WTC11 (cell line): ENCODE measurements at places on chromosomes 2 and 18. TPM values are rescaled to one million over a fixed set of nuclear protein-coding genes. Genes with fewer than 3 reads are reported as not detected.

The RFTN2 gene
- 1.1 to 1.9 TPM (median 1.5 TPM) in 3 replicates for total RNA-seq

The DSG1 gene
- 0.07 to 0.09 TPM in 2 of 3 replicates, not detected in the other for total RNA-seq

The LCT gene
- total RNA-seq, result 0.02 TPM in 1 of 3 replicates, not detected in the others

The CLIP4 gene
- 0.21 to 0.62 TPM (median 0.39 TPM) in 3 replicates for total RNA-seq

The C18orf54 gene
- 32.8 to 38.2 TPM (median 37.3 TPM) in 3 replicates for total RNA-seq

The WNT10A gene
- not detected in 3 replicates for total RNA-seq

The MXD1 gene
- total RNA-seq, result 1.5 to 2.3 TPM (median 1.6 TPM) in 3 replicates

The DYSF gene
- total RNA-seq, result 14.8 to 15.5 TPM (median 15.0 TPM) in 3 replicates

The AGXT gene
- total RNA-seq, result 0.16 to 0.37 TPM (median 0.24 TPM) in 3 replicates

The EFHD1 gene
- 5.4 to 6.8 TPM (median 6.1 TPM) in 3 replicates for total RNA-seq
